ENCODE measurements at places on chromosomes 6 and 20.

GRCh38 chr20:41080866-41081265, 52.2 kb downstream of the TOP1 start:
- no peak for DNase-seq

GRCh38 chr20:44958276-44958675, 1.9 kb downstream of the TOMM34 start:
- no peak for DNase-seq

- no peak for DNase-seq
Measured at GRCh38 chr20:43337036-43337435, 120.7 kb upstream of the SRSF6 start.

GRCh38 chr6:33869121-33869520, 65.3 kb upstream of the MLN start:
- DNase-seq = no peak

DNA sequence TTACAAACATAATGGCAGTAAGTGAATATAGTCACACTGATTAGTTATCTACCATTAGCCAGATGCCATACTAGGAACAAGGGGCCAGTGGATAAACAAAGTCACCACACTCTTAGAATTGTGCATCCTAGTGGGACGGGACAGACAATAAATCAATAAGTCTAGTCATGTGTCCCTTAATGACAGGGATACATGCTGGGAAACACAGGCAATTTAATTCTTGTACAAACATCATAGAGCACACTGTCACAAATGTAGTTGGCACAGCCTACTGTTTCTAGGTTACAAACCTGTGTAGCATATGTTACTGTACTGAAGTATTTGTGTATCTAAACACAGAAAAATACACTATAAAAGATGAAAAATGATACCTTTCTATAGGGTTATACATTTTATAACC, 123.0 kb upstream of the FAM184A start:
- no peak for DNase-seq

- DNase-seq = no peak
Measured at GRCh38 chr6:143539734-143540133, 28.2 kb upstream of the FUCA2 start.

DNA sequence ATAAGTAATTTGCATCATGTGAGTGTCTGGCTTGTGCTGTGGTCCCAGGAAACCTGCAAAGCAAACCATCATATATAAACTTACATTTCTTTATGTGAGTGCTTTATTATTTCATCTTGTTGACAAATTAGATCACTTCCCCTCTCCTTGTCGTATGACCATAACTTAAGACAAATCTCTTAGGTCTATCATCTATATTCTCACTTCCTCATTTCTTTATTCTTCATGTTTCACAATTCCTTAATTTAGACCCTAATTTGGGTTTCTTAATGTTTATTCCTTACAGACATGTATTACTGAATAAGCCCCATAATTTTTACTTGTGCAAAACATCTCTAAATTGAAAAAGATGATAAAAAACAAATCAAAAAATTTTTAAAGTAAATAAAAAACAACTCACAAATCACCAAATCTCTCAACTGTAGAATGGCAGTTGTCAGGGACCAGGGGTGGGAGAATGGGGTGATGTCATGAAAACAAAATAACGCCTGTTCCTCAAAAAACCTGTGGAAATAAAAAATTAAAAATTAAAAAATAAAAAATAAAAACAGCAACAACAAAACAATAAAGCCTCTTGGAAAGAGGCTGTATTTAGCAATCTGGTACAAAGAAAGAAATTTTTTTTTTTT, 49.5 kb upstream of the FBXO30 start:
- no peak for DNase-seq

- DNase-seq = no peak
Measured at GRCh38 chr6:43909474-43910148, 139.6 kb downstream of the VEGFA start.

DNA sequence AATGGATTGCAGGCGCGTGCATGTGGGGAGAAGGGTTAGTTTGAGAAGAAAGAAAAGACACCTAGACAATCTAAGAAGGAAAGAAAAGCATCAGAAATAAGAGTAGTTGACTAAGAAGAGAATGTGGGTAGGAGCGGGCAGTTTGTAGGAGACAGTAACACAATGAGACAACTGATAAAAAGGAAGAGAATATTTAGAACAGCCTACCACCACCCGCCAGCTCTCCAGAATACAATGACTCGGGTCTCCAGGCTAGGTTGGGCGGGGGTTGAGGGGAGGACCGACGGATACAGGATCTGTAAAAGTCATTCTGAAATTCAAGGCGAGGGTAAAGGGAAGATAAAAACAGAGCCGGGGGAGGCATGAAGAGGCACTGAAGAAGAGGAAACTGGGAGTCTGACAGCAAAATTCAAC, 712 bp downstream of the ABHD16A start:
- DNase-seq = no peak

DNA sequence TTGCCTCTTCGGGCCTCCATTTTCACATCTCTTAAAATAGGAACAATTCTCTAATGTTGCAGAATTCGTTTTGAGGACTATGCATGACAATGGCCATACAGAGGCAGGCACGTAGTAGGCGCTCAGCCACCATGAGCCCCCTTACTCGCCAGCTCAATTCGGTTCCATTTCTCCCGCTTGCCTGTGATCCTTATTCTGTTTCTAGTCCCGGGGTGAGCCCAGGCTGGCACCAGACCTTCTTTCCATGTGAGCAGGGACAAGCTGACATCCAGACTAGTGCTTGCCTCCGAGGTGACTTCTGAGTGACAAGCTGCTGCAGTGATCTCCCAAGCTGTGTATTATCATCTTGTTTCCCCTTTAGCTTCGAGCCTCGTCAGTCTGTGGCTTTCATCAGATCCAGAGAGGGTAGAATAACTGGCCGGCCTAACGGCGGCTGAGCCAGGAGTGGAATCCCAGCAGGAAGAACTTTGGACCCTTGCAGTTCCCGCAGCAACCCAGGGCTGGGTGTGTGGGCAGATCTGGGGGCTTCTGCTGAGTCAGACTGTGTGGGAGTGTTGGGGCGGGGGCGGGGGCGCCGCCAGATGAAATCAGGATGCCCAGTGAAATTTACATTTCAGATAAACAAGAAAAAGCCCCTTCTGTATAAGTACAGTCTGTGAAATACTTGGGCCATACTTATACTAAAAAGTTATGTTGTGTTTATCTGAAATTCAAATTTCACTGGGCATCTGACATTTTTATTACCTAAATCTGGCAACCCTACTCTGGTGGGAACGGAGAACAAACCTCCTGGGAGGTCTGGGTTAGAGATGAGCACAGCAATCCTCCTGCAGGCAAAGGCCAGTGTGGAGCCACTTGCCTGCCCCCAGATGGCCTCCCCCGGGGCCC, 10.9 kb downstream of the BANF2 start:
- DNase-seq = no peak

Data from NCI-H1436 (cell line).